Glutamatergic neuron (in vitro differentiated cells): ENCODE measurements at places on chromosomes 6 and 20.
A peak's percentile ranks its signal among the peaks of the same experiment; 100 is the strongest.

- DNase-seq, result no peak
Measured at GRCh38 chr6:104418125-104418524, 441.6 kb downstream of the HACE1 start.

GRCh38 chr6:106637051-106637716 is 7.8 kb downstream of the QRSL1 start:
- DNase-seq, result no peak

- peak; percentile 86 for DNase-seq
Measured at GRCh38 chr20:36439040-36439730, 102.1 kb upstream of the MYL9 start.

GRCh38 chr6:34810017-34810882 is 18.4 kb downstream of the BLTP3A start:
- DNase-seq, result no peak

DNA sequence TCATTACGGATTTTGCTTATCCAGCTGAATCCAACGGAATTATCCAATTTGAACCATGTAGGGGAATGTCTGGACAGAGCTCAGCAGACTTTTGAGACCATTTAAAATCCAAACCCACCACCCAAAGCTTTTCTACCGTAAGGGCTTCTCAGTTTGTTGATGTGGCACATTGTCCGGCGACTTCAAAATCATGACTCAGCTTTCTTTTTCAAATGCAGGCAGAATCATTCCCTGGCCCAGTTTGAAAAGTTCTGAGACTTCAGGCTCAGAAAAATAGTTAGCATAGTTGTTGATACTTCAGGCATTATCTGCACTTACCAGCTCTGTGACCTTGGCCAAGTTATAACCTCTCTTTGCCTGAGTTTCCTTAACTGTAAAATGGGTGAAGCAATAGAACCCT is 182.2 kb downstream of the PTPRT start:
- no peak for DNase-seq

- DNase-seq, result no peak
Measured at GRCh38 chr6:132763269-132763668, 5.6 kb upstream of the VNN2 start.

GRCh38 chr6:97133067-97133466 is 149.9 kb downstream of the MMS22L start:
- DNase-seq, result no peak
